ENCODE measurements at places on chromosomes 3 and 15.

- DNase-seq: peak; percentile 17
Observed at GRCh38 chr3:190514413-190515153, 698 bp downstream of the IL1RAP start.

DNA sequence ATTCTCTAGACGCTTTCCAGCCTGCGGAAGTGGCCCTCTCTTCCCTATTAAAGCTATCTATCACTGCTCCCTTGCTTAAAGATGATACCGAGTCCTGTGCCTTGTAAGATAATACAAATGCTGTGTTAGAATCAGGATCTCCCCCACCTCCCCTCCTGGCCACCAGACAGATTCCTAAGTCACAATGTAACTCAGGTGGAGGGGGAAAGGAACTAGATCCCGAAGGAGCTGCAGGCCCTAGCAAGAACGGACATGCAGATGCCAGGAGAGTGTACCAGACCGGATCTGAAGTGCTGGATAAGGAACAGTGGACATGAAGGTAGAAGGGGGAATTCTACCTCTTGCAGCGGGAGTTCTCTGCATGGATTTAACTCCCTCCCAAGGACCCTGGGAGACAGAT lies 230.7 kb upstream of the LYSMD4 start:
- DNase-seq: no peak

- no peak for DNase-seq
Observed at GRCh38 chr15:67558502-67558901, 16.0 kb downstream of the MAP2K5 start.

DNA sequence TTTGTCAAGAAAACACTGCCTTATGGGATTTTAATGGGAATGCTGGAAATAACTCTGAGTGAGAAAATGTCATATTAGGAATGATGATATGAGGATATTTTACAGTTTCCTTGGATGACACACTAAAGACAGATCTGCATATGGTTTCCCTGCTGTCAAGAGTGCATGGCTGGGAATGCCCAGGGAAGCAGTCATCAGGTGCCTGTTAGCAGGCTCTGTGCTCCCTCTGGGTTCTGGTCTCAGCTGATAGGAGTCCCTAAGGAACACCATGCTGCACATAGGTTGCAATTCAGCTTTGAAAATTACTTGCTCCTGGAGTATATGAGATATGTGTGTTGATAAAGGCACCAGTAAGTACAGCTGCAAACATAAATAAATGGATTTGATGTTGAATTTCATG lies 1064.6 kb downstream of the TUSC7 start:
- no peak for DNase-seq

DNA sequence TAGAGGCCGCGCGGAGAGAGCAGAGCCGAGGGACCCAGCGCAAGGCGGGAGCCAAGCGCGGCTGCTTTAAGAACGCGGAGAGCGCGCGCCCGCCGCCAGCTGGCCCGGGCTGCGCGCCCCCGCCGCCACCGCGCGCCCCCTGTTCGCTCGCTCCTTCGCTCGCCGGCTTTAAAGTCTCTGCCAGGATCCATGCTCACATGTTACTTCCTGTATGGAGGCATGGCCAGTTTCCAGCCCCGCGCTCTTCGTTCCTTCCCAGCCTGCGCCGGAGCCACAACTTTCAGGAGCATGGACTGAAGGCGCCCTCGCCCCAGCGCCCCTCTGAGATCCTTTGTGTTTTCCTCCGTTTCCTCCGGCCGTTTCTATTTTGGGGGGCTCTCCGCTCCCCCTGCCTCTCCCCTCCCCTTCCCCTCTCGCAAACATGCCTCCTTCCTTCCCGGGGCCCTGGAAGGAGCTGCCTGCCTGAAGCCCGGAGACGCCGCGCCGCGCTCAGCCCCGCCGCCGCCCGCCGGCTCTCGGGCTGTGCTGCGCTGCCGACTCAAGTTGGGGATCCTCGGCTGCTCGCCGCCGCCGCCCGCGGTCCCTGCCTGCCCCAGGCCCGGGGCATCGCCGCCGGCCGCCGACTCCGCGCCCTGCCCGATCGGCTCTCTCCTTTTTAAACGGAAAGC lies at the start of gene PTPRG:
PTPRG (plus strand) TSS at position 198 of the 668 bp plus-strand sequence. CDS start 717 bp downstream, outside the sequence.
- DNase-seq: peak; percentile 75

DNA sequence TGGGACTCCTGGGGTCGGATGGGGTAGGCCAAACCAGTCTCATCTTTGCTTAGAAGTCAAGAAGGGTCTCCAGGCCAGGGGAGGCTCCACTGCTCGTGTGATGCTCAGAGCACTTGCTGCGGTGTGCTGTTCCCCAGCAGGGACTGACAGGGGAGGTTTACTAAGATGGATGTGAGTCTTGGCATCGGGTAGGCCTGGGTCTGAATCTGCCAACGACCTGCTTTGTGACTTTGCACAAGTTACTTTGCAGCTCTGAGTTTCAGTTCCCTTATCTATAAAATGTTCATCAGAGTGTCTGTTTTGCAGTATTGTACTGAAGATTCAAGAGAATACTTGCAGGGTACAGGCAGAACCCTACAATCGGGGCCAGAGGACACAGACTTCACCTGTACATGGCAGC lies 17.3 kb upstream of the CDCP1 start:
- no peak for DNase-seq

- no peak for DNase-seq
Observed at GRCh38 chr15:91688811-91689210, 164.7 kb upstream of the SLCO3A1 start.

GRCh38 chr3:38347421-38348200 lies 1.0 kb downstream of the XYLB start:
- DNase-seq: no peak

DNA sequence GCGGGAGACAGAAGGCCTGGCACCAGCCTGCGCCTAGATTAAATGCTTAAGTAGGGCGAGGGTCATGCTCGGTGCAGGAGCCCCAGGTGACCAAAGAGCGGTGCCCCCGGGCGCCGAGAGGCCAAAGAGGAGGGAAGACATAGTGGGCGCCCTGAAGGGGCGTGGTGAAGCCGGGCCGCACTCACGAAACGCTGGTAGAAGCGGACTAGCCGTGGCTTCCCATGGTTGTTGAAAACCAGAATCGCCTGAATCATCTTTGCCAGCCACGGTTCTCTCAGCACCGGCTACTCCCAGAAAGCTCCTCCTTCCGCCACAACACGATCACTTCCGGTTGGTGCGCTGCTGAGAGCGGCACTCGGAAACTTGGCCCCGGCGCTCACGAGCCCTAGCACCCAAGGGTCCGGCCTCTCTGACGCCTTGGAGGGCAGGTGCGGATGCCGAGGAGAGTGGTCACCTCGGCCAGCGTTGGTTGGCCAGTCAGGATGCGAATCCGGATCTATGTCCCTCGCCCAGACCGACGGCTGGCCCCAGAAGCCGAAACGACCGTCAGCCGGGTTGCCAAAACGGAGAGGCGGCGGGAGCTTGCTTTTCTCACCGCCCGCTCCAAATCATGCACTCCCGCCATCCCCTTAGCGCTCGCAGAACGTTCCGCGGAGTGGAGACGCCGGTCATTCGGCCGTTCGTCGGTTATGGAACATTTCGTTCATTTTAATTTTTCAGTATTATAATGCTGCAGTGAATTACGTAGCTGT lies at the start of gene AP3S2:
AP3S2 (minus strand) TSS at position 299 of the 752 bp plus-strand sequence; CDS start at position 254, 45 bp downstream.
- DNase-seq: peak; percentile 84

GRCh38 chr3:131458653-131459052 lies 44.1 kb downstream of the MRPL3 start:
- DNase-seq: no peak

GRCh38 chr3:176785171-176785570 lies 412.1 kb downstream of the TBL1XR1 start:
- DNase-seq: no peak

DNA sequence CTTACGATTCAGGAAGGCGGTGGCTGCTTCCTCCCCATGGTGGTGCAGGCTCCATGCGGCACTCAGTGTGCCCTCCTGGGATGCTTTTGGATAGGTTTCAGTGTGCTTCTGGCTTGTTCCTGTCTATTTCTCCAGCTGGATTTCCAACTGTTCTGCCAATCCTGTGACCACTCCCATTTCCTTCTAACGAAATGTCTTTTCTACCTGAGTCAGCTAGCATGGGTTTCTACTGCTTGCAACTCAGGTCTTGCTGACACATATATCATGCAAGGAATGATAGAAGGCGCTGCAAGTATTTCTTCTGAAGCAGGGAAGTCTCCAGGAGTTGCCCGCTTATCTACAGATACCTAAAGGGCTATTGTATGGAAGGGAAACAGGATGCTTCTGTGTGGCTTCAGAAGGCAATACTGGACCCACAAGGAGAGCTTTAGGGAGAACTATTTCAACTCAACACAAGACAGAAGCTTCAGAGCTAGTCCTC lies 244.4 kb downstream of the OPA1 start:
- no peak for DNase-seq

GRCh38 chr3:87694678-87695077 lies 364.1 kb downstream of the CGGBP1 start:
- no peak for DNase-seq

DNA sequence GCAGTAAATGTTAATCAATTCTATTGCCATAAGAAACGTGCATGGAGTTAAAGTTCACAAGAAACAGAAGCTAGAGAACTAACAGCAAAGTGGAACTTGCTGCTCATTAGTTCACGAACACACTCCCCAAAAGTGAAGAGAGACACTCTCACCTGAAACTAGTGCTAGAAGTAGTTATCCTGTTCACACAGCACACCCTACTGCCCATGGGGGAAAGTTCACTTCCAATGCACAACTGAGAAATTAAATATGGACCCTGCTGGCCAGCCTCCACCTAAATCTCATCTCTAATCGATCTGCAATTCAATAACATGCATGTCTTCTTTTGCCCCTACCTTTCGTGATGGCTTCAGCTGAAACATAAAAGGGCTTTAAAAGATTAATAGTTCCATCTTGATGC lies 39.4 kb upstream of the FRMD4B start:
- DNase-seq: peak; percentile 14

GRCh38 chr15:84702961-84703482 lies 12.9 kb downstream of the SEC11A start:
- DNase-seq: no peak

DNA sequence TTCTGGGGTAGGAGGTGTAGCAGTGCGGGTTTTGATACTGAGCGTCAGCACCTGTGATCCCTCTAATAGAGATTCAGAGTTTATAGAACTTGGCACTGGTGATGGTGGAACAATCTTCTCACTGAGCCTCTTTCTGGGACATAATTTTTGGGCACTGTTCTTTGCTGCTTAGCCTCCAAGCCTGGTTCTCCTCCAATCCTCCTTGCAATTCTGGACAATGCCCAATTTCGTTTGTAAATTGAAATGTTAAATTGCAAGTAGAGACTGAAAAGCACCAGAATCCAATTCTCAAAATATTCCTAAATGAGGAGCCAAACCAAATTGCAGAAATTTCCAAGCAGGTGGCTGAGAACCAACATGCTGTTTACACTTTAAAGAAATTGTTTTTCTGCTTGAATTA lies 149.8 kb upstream of the ABI3BP start:
- no peak for DNase-seq

- DNase-seq: no peak
Observed at GRCh38 chr3:144708437-144708836, 736.8 kb downstream of the DIPK2A start.

GRCh38 chr15:39666677-39667076 lies 85.8 kb downstream of the THBS1 start:
- DNase-seq: no peak

DNA sequence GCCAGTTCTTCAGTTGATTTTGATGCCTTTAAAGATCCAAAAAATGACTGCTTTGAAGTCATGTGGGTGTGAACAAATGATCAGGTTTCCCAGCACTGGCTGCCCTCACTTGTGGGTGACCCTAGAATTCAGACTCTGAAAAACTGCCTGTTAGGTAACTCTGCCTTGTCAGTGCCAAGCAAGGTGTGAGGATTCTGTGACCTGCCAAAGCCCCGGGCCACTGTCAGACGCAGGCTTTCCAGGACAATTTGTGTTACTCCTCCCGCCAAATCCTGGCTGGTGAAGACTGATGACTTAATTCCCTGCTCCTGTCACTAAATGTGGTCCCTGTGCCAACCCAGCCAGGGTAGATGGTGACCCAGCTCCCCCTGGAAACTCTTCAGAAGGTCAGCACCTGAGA lies 99.2 kb upstream of the PSMD6 start:
- DNase-seq: no peak

Measured in neural crest cell (in vitro differentiated cells).